ENCODE measurements at places on chromosomes 12 and 14.
A peak's percentile ranks its signal among the peaks of the same experiment; 100 is the strongest.

DNA sequence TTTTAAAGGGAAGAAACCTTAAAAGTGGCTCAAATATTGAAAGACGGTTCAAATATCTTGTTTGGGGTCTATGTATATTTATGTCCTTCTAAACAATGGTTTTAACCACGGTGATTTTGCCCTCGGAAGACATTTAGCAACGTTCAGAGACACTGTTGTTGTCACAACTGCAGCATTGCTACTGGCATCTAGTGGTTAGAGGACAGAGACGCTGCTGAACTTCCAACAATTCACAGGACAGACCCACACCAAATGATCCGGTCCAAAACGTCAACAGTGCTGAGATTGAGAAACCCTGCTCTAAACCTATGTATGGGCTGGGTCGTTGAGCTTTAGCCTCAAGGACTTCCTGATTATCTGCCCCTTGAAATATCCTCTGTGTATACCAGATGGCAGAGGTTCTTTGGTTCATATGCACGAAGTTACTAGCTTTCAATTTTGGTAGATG lies 1.7 kb downstream of the ANGEL1 start:
- DNase-seq = peak; percentile 59

DNA sequence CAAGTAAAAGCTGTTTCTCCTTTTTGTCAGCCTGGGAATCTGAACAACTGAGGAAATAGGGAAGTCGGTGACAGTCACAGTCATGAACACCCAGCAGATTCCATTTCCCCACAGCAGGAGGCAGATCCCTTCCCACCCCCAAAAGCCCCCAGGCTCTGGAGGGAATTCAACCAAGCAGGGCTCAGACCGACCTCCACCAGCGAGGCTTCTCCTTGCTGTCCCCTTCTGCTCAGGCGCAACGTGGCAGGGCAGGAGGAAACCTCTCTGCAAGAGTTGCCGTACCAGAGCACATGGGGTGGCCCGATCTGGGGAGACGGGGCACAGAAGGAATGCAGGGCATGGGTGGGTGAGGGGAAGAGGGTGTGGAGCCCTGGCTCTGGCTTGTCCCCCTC lies 319 bp downstream of the GALNT6 start:
- DNase-seq = peak; percentile 91

GRCh38 chr14:41280745-41281144 lies 325.9 kb upstream of the LRFN5 start:
- DNase-seq = no peak

DNA sequence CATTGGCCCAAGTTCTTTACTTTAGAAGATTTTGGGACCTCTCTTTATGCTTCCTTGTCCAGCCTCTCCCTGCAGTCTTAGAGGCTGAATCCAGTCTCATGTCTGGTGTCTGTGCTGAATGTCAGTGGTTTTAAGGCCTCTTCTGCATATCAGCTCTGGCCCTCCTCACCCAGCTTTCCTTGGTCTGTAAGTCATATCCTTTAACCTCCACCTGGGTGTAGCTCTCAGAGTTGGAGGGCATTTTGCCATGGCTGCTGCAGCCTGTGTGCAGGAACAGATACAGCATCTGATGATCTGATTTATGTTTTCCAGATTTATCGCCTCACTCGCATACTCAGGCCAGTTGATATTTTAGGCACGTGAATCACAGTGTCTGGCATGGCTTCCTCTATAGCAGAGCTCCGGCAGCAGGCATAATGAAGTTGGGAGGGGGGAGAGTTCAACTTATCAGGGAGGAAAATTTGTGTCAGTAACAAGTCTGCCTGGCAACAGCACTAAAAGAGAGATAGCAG lies 335.0 kb downstream of the PCNX1 start:
- DNase-seq = no peak

- DNase-seq = no peak
These were observed 49.0 kb downstream of the KIF21A start for GRCh38 chr12:39393890-39394289.

DNA sequence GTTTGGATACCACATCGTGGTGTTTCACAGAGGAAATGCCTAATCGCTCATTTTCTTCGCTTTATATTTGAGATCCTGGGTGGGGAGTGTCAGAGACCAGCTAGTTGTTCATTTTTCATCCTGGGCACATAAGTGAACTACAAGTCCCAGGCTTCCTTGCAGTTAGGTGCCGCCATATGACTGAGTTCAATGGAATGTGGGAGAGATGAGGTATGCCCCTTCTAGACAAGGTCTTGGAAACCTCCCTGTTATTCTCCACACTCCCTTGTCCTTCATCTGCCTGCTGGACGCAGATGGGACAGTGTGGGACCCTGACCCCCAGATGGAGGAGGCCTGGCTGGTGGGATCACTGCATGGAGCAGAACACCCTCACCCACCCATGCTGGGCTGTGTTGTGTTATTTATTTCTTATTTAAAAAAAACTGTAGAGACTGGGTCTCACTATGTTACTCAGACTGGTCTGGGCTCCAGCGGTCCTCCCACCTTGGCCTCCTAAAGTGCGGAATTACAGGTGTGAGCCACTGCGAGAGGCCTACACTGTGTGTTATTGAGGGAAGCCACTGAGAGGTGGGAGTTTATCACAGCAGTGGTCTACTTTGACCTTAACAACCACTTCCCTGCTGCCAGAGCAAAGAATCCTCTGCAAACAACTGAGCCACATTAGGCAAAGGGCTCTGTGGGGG lies 42.9 kb upstream of the VRK1 start:
- DNase-seq = no peak

DNA sequence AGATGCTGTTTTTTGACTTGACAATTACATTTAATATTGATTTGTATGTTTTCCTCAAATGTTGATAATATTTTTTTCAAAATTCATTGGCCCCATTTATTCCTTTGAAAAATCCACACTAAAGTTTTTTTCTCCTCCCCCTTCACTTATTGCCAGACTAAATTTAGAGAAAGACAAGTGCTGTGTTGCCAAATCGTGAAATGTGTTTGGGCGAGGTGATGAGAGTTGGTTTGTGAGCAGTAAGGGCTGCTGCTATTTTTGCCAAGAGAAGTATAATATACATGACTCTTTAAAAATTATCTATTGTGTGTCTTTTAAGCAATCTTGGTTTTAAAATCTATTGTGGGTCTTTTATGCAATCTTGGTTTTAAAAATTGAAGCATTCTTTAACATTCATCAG lies 188.9 kb downstream of the PPFIA2 start:
- no peak for DNase-seq

- DNase-seq = no peak
These were observed 41.1 kb downstream of the CYP46A1 start for GRCh38 chr14:99724939-99725773.

- no peak for DNase-seq
These were observed 5.3 kb downstream of the C2CD5 start for GRCh38 chr12:22539055-22539454.

DNA sequence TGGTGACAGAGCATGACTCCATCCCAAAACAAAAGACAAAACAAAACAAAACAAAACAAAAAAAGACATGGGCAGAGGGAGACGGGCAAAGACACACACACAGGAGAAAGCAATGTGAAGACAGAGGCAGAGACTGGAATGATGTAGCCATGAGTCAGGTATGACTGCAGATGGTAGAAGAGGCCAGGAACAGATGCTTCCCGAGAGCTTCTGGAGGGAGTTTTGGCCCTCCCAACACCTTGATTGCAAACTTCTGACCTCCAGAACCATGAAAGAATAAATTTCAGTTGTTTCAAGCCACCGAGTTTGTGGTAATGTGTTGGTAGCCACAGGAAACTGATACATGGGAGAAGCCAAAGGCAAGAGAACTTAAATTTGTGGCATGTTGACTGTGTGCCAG lies 27.1 kb downstream of the VWF start:
- no peak for DNase-seq

DNA sequence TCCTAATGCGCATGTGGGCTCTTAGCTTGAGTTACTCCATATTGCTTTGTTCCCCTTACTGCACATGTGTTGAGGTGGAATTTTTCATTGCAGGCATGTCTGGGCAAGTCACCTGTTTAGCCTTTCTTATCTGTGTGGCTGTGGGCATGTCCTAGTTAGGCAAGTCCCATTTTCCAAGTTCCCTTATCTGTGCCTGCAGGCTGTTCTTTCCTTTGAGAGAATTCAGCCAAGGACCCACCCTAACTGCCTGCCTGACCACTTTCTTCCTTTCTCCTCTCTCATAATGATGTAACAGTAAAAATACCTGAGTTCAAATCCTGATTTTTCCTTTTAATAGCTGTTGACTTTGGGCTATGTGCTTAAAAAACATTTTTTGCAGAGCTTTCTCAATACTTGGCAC lies 870.6 kb downstream of the NRXN3 start:
- DNase-seq = peak; percentile 40

DNA sequence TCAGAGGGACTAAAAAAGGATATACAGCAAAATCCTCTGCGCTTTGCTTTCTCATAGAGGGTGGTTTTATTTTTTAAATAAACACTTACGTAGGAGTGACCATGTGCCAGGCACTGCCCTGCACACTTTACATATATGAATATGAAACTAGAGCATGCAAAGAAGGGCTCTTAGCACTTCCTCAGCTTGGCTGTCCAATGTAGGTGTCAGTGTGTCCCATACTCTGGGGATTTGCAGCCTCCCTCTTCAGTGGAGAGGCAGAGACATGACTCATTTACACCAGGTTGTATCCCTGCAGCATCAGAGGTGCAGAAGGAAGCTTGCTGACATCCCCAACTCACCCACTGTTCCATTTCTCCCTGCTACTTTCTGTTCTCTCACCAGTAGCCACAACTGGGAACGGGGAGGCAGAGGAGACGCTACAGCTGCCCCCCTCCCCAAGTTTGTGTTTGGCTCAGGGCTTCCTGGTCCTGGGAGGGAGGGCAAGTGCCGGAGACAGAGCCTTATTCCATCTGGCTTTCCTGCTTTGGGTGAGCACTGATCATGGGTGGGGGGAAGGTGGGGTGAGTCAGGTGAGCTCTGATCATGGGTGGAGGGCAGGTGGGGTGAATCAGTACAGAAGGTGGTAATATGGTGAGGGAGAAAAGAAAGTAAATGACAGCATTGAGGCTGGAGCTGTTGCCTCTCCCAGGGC lies 4.9 kb upstream of the KRT5 start:
- no peak for DNase-seq

DNA sequence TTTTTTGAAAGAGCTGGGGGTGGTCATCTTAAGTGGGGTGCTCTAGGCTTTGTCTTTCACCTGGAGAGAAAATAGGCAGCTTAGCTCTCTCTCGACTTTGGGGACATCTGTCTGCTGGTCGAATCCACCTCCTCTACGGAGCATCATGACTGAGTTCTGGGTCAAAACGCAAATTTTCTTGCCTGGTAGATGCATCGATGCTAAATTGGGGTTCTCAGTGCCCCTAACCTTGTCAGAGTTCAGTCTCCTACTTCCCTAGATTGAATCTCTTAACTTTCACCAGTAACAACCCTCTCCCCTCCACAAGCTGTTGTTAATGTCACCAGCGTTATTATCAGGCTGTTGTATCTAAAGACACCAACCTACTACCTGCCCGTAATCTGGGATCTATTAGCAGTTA lies 682 bp downstream of the FLRT2 start:
- DNase-seq = no peak

GRCh38 chr12:108191938-108192337 lies 62.9 kb downstream of the WSCD2 start:
- no peak for DNase-seq

GRCh38 chr12:50991291-50991690 lies 34.9 kb downstream of the SLC11A2 start:
- no peak for DNase-seq

GRCh38 chr14:55715889-55716288 lies 135.9 kb downstream of the KTN1 start:
- DNase-seq = peak; percentile 97

GRCh38 chr14:104465482-104466390 lies 113.8 kb upstream of the C14orf180 start:
- DNase-seq = no peak

DNA sequence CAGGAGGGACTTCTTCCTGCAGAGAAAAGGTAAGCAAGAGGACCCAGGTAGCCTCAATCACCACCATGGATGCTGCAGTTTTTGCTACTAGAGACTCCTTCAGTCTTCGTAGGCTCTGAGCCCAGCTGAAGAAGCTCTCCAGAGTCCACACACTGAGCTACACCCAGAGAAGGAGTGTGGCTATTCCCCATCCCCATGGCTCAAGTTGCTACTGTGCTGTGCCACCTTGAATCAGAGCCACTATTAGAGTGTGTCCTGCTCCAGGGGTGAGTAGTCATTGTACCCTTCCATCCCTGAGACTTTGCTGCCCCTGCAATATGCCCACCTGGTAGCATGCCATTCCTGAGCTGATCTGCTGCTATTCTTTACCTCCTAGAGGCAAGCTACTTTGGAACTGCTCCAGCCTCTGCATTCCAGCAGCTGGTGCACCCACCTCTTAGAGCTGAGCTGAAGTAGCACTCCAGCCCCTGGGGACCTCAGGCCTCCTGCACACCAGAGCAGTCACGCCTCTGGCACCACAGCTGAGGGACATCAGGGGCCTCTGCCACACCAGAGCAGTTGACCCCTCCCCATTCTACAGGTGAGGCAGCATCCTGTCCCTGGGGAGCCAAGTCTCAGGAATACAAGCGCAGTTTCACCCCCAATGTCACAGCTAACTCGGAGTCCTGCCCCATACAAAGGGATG lies 213.0 kb downstream of the TRHDE start:
- no peak for DNase-seq

GRCh38 chr12:80183939-80184338 lies 84.6 kb downstream of the OTOGL start:
- no peak for DNase-seq

DNA sequence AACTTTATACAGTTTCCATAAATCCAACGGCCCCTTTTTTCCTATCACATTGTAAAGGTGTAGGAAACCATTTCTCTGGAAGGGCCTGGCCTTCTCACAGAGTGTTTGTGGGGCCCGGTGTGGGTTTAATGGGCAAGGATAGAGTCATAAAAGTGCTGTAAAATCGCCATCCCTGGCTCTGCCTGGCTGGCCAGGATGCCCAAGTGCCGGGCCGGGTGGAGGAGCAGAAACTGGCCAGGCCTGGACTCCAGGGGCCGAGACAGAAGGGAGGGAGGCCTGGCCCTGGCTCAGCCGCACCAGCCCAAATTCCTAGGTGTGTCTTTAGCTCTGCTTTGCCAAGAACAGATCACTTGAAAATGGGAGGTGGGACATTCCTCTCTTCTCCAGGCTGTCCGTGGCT lies 77.1 kb upstream of the DICER1 start:
- DNase-seq = no peak

- DNase-seq = no peak
These were observed 311.7 kb upstream of the CCDC196 start for GRCh38 chr14:66174453-66174891.

DNA sequence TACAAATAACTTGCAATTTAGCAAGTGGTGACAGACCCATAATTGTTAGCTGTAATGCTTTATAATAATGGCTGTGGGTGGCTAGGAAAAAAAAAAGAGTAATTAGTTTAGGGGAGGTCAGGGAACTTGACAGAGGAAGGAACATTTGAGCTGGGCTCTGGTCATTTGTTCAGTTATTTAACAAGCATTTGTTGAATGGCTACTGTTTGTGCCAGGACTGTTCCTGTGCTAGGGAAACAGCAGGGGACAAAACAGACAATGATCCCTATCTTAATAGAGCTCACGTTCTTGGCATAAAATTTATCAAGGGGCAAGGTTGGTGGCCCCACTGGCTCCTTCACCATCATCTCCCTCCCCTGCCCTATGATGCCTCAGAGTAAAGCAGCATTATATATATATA lies 18.5 kb downstream of the CHST11 start:
- DNase-seq = no peak

Data from trophoblast cell (in vitro differentiated cells and primary cell).